ENCODE measurements at places on chromosomes 4 and X.

DNA sequence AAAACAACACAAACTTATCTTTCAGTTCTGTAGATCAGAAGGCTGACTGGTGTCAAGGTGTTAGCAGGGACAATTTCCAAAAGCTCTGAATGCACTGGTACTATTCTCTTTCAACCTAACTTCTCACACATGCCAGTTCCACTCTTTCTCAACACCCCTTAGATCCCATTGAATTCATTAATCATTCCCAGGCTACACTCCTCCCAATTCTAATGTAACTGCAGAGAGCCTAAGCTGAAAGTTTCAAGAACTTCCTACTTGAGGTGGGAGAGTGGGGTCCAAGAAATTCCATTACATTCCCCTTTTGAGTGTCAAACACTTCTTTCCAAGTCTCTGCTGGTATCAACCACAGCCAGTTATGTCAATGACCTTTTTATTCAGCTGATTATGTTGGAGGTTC lies 142.0 kb downstream of the ADAMTS3 start:
- DNase-seq, result no peak

DNA sequence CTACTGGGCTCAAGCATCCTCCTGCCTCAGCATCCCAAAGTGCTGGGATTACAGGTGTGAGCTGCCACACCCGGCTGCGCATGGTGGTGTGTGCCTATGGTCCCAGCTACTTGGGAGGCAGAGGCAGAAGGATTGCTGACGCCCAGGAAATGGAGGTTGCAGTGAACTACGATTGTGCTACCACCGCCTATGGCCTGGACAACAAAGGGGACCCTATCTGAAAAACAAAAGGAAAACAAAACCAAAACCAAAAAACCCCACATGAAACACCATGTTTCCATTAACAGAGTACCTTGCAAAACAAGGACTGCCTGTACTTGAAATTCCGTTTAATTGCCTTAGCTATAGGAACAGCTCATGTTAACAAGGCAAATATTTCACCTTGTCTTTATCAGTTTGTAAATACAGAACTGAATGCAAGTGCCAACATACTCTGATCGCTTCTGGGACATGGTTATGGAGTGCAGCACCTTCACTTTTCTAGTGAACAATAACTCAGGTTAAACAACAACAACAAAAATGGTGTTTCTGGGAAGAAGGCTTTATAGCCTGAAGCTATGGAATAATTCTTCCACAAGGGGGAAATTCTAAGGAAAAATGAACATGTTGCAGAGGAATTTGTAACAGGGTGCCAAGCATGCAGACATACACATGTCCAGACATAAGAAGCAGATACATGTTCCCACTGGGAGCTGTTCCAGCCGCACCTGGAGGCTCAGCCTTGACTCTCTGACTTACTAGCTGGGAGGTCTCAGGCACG lies 73.2 kb upstream of the STS start:
- no peak for DNase-seq

GRCh38 chrX:43813898-43814297 lies 68.4 kb downstream of the MAOB start:
- no peak for DNase-seq

DNA sequence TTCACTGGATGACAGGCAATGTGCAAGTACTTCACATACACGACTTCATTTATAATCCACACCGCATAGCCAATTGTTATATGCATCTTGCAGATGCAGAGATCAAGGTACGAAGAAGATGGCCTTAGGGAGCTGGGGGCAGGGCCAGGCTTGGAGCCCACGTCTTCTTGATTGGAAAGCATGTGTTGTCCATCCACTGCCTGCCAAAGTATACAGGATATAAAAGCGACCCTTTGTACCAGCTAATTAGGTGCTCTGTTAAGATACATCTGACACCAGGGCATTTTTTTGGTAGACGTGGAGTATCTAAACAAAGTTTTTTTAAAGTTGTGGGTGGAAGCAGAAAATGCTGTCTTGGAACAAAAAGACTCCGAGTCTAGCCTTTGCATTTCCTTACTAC lies 1.4 kb downstream of the C4orf36 start:
- DNase-seq, result no peak

GRCh38 chr4:109094056-109094455 lies 208.4 kb downstream of the COL25A1 start:
- no peak for DNase-seq

- no peak for DNase-seq
Observed at GRCh38 chr4:145824463-145824862, 114.2 kb downstream of the ZNF827 start.

DNA sequence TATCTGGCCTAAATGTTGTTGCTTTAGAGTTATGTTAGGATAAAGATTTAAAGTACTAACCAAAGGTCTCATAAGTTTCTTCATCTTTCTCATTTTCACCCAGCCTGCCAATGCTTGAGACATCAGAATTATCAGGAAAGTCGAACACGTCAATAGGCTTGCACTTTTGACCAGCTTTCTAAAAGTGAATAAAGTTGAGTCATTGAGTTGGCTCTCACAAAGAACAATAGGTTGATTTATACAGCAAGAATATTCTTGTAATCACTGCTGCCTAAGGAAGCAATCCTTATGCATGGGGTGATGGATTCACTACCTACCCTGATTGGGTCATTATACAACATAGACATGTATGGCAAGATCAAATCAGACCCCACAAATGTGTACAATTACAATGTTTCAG lies 5.0 kb downstream of the CENPU start:
- DNase-seq, result no peak

- no peak for DNase-seq
Observed at GRCh38 chr4:108236264-108236663, 67.5 kb upstream of the LEF1 start.

GRCh38 chrX:153635788-153636668 lies 11.0 kb upstream of the DUSP9 start:
- no peak for DNase-seq

DNA sequence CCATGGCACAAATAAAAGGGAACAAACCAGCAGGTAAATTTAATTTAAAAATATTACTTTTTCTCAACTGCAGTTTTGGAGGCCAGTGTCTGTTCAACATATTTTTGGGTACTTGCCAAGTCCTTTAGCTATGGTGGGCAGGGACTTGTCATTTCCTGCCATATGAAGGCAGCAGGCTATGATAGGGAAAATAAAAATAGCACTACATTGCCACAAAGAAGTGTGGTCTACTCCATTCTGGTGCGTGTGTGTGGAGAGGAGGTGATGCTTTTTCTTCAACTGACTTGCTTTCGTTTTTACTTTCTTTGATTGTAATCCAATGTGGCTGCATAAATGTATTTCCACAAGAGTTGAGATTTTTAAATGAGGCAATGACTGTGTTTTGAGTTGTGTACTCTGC lies 17.2 kb downstream of the GPR174 start:
- no peak for DNase-seq

DNA sequence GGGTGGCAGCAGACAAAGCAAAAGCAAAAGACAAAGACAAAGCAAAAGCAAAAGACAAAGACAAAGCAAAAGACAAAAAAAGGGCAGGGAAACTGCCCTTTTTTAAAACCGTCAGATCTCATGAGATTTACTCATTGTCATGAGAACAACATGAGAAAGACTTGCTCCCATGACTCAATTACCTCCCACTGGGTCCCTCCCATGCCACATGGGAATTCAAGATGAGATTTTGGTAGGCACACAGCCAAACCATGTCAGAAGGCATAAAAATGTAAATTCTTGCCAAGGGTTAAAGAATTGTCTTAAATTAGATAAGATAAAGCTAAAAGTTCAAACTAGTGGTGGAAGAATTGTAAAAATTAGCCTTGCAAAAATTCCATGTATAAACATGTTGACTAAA lies 419.7 kb downstream of the TRAM1L1 start:
- DNase-seq, result no peak

- no peak for DNase-seq
Observed at GRCh38 chrX:25519258-25519657, 503.5 kb upstream of the ARX start.

GRCh38 chr4:187118602-187119120 lies 395.0 kb upstream of the FAT1 start:
- DNase-seq, result no peak

DNA sequence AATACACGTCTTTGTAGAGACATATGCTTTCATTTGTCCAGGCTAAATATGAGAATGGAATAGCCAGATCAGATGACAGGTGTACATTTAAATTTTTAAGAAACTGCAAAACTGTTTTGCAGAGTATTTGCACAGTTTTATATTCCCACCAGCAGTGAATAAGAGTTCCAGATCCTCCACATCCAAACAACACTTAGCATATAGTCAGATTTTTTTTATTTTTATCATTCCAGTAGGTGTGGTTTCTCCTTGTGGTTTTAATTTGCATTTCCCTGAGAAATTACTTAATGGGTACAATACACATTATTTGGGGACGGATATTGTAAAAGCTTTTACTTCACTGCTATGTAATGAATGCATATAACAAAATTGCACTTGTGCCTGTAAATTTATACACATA lies 56.7 kb upstream of the IRF2 start:
- DNase-seq, result no peak

DNA sequence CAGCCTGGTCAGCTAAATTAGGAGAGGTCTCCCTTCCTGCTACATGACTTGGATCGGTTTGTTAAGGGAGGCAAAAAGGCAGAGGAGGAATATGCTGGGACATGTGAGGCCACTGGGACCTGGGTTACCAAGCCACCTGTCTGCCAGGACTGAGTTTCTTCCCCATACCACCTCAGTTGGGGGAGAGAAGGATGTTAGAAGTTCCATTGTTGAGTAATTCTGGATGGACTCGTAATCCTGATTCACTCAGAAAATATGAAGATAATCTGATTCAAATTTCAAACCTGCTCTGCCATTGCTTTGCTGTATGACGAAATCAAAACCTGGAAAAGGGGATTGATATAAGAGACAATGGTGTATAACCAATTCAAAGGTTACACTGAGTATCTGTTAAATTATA lies 97.4 kb upstream of the S100G start:
- DNase-seq, result no peak

DNA sequence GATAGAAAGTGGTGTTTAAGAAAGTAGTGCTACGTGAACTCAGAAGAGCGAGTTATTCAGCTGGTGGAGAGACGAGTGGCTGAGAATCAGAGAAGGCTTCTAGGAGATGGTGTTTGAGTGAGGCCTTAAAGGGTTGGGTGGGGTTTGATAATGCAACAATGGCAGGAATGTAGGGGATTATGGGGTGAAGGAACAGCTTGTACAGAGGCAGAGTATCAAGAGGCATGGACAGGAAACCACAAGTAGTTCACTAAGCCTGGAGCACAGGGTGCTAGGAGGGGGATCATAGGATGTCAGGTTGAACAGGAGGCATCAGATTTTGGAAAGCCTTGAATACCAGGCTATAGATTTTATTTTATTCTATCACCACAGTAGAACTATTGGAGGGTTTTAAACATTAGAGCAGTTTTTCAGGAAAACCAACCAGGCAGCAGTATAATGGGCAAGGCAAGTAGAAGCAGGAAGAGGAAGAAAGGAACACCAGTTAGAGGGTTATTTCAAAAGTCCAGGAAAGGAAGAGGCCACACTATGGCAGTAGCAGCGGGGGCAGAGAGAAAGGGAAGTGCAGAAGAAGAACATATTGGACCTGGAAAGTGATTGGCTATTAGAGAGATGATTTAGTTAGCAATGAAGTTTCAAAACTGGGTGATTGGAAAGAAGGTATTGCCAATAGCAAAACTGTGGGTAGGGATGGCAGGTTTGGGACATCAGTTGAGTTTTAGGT lies 99.2 kb downstream of the DOCK11 start:
- DNase-seq, result no peak

GRCh38 chrX:8635812-8636211 lies 96.1 kb downstream of the ANOS1 start:
- no peak for DNase-seq

DNA sequence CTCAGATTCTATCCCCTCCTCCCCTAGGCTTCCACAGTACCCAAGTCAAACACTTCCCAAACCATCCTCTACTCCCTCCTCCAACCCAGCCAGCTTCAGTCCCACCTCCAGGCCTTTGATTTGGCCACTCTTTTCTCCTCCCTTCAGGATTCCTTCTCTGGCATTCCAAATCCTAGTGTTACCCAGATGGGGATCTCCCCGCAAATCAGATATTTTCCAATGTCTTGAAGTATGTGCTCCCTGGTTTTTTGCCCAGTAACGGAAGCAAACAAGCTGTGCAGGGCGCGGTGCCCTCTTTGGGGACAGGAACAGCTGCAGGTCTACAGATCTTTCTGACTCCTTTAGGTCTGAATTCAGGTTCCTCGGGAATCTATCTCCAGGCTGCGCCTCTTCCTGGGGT lies 2.2 kb upstream of the SYN1 start:
- no peak for DNase-seq

- DNase-seq, result no peak
Observed at GRCh38 chr4:108433832-108434231, 186.5 kb upstream of the RPL34 start.

- no peak for DNase-seq
Observed at GRCh38 chrX:153727123-153727931, 2.7 kb downstream of the ABCD1 start.

- DNase-seq, result no peak
Observed at GRCh38 chrX:69311936-69312670, 146.8 kb upstream of the PJA1 start.

DNA sequence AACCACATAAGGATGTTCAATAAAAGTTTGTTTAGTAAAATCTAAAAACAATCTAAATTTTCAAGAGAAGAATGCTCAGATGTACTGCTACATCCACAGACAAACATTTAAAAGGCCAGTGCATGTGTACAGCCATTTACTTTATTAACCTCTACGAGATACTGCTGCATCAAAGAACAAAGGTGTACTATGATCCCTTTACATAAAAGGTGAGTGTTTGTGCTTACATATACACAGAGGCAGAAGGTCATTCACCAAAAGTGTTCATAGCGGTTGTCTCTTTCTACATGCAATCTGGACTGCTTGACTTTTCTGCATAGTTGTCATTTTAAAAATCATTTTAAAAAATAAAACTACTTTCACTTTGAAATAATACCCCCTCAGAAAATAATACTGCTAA lies 81.7 kb downstream of the AFAP1 start:
- DNase-seq, result no peak

GRCh38 chr4:1293531-1293941 lies 3.8 kb downstream of the MAEA start:
- DNase-seq, result no peak

GRCh38 chr4:169745291-169745690 lies 12.5 kb downstream of the HPF1 start:
- no peak for DNase-seq

- no peak for DNase-seq
Observed at GRCh38 chrX:115419069-115419468, 129.6 kb downstream of the LUZP4 start.

DNA sequence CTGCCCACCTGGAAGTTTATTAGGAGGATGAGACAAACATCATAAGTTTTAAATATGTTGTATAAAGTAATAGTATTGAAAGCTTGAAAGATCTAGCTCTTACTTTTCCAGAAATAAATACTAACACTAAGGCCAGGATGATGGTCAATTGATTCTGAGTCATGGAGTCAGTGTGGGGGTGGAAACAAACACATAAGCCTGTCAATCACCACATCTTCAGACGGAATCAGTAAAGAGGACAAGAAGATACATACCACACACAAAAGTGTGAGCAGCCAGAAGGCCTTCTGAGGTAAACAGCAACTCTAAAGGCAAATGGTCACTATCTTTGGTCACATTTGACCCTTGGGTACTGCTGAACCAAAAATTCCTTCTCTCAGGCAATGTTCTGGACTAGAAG lies 365.0 kb upstream of the RASGEF1B start:
- no peak for DNase-seq

- no peak for DNase-seq
Observed at GRCh38 chr4:170214101-170214500, 124.3 kb upstream of the AADAT start.

GRCh38 chrX:109997786-109998452 lies 5.0 kb upstream of the TMEM164 start:
- no peak for DNase-seq

Measured in NCI-H1417 treated with DMSO at 0.1 percent for 48 hours (cell line).